ENCODE measurements at places on chromosomes 3 and 15.
A peak's percentile ranks its signal among the peaks of the same experiment; 100 is the strongest.

DNA sequence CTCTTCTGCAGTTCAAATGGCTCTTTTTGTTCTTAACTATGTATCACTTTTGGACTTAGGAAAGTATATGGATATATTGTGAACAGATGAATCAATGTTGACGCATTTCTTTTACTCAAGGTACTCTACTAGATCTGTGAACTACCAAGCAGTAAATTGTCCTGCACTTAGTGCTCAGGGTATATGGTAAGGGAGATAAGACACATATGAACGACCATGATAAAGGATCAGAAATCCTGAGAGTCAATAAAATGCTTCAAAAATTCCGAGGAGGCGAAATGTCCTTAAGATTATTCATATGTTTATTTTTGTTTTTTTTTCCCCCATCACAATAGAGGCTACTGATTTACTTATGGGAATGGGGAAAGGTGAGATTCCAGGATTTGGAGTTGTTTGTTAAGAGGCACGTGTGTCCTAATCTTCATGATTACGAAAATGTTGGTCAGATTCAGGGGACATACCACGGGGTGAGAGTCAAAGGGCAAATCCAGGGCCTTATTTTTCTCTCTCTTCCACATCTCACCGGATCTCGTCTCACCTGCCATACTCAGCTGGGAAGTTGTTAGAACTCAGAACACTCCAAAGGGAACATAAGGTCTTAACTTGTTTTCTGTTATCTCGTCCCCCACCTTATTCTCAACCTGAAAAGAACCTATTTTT, 475.1 kb upstream of the TBL1XR1 start:
- DNase-seq: no peak

DNA sequence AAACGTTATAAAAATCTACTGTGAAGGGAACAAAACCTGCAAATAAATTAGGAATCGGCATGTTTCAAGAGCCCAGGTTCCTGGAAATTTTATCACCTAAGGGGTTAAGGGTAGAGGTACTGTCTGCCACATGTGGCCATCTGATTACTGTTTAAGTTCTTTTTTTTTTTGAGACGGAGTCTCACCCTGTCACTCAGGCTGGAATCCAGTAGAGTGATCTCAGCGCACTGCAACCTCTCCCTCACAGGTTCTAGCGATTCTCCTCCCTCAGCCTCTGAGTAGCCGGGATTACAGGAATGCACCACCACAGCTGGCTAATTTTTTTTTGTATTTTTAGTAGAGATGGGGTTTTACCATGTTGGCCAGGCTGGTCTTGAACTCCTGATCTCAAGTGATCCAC, 35.8 kb downstream of the UQCC5 start:
- no peak for DNase-seq

GRCh38 chr3:127775398-127776109, 46.8 kb downstream of the MGLL start:
- peak; percentile 61 for DNase-seq

GRCh38 chr3:13579063-13579462, 30.1 kb downstream of the FBLN2 start:
- no peak for DNase-seq

DNA sequence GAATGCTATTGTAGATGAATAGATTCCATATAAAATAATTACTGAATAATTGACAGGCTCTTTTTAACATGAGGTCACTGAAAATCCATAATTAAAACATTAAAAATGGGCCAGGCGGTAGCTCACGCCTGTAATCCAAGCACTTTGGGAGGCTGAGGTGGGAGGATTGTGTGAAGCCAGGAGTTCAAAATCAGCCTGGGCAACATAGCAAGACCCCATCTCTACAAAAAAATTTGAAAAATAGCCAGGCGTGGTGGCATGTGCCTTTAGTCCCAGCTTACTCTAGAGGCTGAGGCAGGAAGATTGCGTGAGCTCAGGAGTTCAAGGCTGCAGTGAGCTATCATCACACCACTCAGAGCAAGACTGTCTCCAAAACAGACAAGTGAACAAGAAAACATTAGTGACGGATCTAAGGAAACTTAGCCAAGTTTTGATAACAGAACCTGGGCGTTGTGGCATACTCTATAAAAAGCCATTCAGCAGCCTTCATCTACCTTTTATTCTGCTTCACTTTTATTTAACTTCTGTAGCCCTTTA, 110.5 kb downstream of the KLHL25 start:
- no peak for DNase-seq

- DNase-seq: no peak
Observed at GRCh38 chr3:162769564-162769963, 1273.0 kb downstream of the OTOL1 start.

DNA sequence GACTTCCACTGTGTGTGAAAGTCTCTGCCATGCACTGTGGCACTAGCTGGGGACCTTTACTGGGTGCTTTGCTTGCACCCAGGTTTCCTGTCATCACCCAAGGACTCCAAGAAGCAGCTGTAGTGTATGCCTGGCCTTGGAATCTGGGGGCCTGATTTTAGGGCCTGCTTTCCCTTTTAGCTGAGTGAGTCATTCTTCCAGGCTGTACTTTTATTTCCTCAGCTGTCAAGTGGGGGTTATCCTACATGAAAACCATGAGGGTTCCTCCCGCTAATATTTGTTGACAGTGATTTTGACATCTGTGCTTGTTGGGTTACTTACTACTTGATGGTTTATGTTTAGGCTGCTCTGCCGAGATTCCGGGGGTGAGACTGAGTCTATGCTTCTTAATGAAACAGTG, 18.5 kb downstream of the GORASP1 start:
- DNase-seq: peak; percentile 18

GRCh38 chr3:159263750-159264553, 462.1 kb downstream of the MFSD1 start:
- DNase-seq: peak; percentile 60

GRCh38 chr15:88378188-88378637, 89.0 kb downstream of the MRPL46 start:
- DNase-seq: no peak

DNA sequence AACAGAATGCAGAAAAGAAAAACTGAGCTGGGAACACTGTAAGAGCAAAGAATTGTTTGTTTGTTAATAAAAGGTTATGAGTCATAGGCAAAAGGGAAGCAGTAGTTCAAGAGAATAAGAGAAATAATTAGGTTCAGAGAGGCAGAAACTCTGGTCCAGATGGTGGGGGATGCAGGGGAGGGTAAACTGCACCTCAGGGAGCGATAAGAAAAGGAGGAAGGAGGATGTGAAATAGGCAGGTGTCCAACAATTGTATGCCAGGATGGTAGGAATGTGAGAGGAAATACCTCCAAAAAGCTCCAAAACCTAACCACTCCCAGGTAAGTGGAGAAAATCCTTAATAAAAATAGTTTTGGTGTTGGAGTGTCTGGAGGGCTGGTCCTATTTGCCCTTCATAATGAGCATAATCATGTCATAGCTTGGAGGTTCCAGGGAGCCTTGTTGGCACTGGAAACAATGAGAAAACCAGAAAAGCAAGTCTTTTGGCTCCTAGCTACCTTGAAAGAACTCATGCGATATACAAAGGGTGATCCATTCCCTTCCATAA, 405.4 kb upstream of the TBL1XR1 start:
- DNase-seq: peak; percentile 65

All from endothelial cell of umbilical vein (primary cell).